DMS53 (cell line): ENCODE measurements at places on chromosomes 6 and 20.

GRCh38 chr6:21831521-21832291, 238.2 kb downstream of the SOX4 start:
- no peak for DNase-seq

- no peak for DNase-seq
Measured at GRCh38 chr6:5113096-5113495, 28.0 kb downstream of the PPP1R3G start.

- peak; percentile 36 for DNase-seq
Measured at GRCh38 chr20:63554361-63555278, 661 bp downstream of the FNDC11 start.

DNA sequence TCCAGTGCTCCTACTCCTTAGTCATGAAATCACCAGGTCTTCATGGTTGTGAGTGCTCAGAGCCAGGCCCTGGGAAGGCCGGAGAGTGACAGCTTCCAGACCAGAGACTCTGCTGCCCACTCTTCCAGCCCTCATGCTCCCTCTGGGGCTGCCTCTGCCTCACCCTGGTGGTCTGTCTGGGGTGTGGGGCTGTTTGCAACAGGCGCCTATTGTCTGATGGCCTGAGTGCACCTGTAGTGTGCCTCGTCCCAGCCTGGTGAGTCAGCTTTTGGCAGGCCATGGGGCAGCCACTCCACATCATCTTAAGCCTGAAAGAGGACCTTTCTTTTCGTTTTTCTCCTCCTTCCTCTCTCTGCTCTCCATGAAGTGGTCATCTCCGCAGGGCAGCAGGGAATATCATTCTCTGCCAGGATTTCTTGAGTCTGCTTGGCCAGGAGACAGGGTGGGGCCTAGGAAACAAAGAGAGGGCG, 173.8 kb downstream of the VEGFA start:
- peak; percentile 17 for DNase-seq

DNA sequence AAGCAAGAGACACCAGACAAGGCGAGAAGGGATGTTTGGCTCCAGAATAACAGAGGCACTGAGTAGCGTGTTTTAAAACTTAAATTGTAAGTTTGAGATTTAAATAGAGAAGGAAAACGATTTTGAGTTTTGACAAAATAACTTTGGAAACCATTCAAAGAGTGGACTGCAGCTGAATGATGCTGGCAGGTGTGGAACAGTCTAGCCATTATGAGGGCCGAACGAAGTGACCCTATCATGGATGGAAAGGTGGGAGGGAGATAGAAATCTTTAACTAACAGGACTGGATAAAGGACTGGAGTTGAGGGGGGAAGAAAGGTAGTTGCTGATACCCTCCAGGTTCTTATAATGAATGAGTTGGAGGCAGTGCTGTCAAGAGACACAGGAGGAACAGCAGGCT, 248.4 kb downstream of the PACRG start:
- DNase-seq = no peak

DNA sequence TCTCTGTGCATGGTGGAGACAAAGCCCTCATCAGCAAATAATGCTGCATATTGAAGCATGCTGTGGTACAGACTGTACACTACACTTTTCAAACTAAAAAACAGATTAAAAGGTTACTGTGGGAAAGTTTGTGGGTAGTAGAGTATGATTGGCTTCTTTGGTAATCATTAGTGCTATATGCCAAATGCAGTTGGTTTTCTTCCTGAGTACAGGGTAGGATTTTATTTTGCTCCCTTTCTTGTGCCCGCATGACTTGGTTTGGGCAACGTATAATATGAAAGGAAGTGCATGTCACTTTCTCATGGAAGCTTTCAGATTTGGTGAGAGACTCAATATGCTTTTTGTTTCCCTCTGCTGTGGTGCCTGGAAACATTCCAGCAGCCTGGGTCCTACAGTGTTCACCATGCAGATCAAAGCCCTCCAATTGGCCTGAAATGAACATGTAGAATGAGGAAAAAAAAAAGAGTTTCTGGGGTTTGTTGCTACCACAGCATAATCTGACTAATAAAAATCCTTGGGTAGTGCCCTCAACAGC, 270.7 kb upstream of the ADGRB3 start:
- DNase-seq = no peak

DNA sequence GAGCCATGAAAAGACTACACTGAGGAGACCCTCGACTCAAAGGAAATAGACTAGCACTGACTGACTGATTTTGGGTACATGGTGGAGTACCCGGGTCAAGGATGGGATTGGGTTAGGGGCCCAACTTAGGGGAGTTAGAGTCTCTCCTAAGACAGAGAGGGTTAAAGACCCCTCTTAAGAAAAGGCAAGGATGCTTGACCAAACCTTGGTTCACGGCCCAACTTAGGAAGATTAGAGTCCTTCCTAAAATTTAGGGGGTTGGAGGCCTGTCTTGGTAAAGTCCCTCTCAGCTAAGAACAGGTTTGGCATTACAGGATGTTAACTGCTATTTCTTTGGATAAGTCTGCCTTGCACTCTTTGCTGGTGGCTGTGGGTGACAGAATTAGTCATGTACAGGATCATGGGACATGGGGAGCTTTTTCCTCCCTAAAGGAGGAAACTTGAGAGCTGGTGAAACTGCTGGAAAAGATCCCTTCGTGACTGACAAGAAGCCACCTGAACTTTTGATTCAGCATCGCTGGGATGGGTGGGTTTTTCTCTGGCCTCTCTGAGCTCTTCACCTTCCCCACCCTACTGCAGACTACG, 12.3 kb upstream of the SLC22A16 start:
- no peak for DNase-seq

- no peak for DNase-seq
Measured at GRCh38 chr6:113924312-113924723, 46.6 kb downstream of the HDAC2 start.

GRCh38 chr6:14837435-14837834, 408.4 kb upstream of the JARID2 start:
- DNase-seq = no peak

DNA sequence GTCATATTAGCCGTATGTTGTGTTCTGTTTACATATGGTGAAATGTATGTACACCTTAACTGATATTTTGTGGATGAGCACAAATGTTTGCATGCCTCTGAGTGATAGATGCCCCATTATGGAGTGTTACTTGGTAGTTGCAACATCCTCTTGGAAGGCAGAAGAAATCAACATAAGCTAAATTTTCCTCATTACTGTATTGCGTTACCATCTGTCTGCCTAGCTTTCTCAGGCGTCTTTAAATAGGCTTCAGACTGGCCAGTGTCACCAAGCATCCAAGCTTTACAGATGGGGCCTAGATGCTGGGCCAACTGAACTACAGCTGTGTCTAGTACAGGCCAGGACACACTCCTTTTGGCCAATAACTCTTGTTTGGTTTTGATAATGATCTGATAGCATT, 250.6 kb downstream of the SAMD5 start:
- DNase-seq = no peak

GRCh38 chr20:9523636-9524035, 9.2 kb downstream of the LAMP5 start:
- DNase-seq = no peak

- peak; percentile 77 for DNase-seq
Measured at GRCh38 chr6:20092071-20092566, 120.2 kb downstream of the MBOAT1 start.

GRCh38 chr6:71138376-71138775, 150.2 kb upstream of the OGFRL1 start:
- DNase-seq = no peak

- no peak for DNase-seq
Measured at GRCh38 chr20:53922901-53923314, 147.5 kb downstream of the BCAS1 start.

GRCh38 chr6:85983032-85983659, 340.5 kb upstream of the SYNCRIP start:
- no peak for DNase-seq

DNA sequence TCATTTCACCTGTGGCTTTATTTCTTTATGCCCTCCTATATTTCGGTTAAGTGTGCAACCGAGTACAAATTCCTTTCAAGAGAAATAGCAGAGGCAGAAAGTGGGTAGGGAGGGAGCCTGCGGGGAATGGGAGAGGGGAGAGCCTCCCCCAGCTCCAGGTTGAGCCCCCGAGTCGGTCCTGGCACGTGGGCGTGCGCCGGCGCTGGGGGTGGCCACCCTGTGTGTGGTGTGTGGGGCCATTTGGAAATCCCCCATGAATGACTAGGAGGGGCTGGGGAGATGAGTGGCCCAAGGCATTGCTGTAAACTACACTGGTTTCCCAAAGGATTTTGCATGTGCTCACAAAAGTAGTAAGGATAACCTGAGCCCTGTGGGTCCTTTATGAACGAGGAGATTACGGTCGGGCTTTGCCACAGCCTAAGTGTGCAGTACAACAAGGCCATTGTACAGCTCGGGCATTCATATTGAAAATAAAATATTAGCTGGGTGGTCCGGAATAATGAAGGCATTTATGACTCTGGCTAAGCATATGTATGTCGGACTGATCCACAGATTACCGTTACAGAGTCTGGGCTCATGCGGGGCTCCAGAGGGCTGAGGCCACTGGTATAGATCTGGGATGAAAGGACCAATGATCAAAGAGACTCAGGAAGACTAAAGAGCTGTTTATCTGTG, 84.5 kb upstream of the RALGAPA2 start:
- DNase-seq = no peak

GRCh38 chr6:168078175-168078942, 653 bp downstream of the FRMD1 start:
- DNase-seq = no peak

GRCh38 chr20:36604952-36605398, 604 bp upstream of the RAB5IF start:
- peak; percentile 92 for DNase-seq

GRCh38 chr20:17357238-17357637, 130.4 kb downstream of the PCSK2 start:
- no peak for DNase-seq
